Right lung (tissue), 10 donors: ENCODE measurements at places on chromosomes 2 and 18. TPM values are rescaled to one million over a fixed set of nuclear protein-coding genes. Genes with fewer than 3 reads are reported as not detected.

CFAP65 gene
- 4.5 TPM for polyA plus RNA-seq

NT5C1B gene
- polyA plus RNA-seq = 1.3 TPM

FTCDNL1 gene
- 0.18 TPM for polyA plus RNA-seq

POTEJ gene
- polyA plus RNA-seq = not detected

DNA sequence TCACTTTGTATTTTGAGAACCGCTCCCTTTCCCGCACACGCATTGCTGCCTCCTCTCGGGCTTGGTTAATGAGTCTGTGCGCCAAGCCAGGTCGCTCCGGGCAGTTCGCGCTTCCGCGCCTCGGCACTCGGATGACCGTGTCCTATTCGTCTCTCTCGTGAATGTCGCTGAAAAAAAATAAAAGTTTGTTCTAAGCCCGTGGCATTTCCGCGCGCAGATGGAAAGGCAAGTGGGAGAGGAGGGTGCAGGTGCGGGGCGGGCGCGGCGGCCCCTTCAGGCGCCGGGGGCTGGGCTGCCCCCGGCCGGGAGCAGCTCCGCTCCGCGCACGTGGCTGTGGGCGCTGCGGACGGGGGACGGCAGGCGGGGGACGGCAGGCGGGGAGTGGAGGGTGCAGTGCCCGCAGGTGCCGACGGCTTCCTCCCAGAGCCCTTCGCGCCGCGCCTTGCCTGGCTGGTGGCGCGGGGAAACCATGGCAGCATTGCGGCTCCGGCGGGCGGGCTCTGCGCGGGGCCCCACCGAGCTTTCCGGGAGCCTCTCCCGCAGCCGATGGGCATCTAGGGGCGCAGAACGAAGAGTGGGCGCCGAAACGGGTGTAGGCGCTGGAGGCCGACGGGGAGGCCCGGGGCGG is 159.6 kb upstream of the SIX2 start:
- no peak for DNase-seq

DNA sequence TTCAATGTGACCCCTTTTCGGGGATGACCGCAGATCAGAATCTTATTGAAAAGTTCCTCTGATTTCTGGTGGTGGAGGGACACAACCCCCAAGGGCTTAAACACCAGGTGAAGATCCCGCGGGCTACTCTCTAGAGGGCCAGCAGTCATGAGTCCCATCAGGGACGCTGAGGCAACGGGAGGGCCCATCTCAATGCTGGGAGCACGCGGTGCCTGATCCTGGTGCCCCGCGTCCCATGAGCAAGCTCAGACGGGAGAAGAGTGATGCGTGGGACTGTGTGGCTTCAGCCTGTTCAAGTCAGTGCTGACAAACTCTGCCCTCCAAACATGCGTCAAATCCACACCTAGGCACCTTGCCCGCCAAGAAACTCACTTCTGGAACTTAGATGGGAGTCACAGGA is 224.9 kb downstream of the TWIST2 start:
- no peak for DNase-seq

- no peak for DNase-seq
Measured at GRCh38 chr2:83464444-83464843, 994.6 kb downstream of the SUCLG1 start.

DNA sequence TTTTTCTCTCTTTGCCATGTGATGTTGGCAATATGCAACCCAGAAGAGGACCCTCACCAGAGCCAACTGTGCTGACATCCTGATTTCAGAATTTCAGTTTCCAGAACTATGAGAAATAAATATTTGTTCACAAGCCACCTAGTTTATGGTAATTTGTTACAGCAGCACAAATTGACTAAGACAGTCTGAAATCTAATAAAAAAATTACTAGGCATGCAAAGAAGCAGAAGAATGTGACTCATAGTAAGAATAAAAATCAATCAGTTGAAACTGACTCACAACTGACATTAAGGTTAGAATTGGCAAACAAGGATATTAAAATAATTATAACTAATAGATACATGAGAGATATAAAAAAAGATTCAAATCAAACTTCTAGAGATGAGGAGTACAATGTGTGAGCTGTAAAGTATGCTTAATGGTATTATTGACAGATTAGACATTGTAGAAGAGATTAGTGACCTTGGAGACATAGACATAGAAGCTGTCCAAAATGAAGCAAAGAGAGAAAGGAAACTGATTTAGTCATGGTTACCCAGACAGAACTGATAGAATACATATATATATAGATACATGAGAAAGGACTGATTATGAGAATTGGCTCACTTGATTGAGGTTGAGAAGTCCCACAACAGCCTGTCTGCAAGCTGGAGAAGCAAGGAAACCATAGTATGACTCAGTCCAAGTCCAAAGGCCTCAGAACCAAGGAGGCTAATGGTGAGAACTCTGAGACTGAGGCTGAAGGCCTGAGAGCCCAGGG is 27.8 kb upstream of the TTC39C start:
- no peak for DNase-seq

DNA sequence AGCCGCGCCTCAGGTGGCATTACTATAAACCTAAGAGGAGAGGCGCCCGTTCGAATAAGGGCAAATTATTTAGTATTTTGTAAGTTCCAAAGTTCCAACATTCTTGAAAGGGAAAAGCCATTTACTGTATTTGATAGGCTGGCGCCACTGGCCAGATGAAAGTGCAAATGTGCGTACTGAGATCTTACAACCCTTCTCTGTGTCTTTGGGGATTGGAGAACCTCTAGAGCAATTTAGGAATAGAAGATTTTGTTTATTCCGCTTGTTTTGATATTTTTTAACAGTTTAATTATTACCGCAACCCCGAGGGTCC is 467 bp upstream of the WDR35 start:
- DNase-seq = no peak

DNA sequence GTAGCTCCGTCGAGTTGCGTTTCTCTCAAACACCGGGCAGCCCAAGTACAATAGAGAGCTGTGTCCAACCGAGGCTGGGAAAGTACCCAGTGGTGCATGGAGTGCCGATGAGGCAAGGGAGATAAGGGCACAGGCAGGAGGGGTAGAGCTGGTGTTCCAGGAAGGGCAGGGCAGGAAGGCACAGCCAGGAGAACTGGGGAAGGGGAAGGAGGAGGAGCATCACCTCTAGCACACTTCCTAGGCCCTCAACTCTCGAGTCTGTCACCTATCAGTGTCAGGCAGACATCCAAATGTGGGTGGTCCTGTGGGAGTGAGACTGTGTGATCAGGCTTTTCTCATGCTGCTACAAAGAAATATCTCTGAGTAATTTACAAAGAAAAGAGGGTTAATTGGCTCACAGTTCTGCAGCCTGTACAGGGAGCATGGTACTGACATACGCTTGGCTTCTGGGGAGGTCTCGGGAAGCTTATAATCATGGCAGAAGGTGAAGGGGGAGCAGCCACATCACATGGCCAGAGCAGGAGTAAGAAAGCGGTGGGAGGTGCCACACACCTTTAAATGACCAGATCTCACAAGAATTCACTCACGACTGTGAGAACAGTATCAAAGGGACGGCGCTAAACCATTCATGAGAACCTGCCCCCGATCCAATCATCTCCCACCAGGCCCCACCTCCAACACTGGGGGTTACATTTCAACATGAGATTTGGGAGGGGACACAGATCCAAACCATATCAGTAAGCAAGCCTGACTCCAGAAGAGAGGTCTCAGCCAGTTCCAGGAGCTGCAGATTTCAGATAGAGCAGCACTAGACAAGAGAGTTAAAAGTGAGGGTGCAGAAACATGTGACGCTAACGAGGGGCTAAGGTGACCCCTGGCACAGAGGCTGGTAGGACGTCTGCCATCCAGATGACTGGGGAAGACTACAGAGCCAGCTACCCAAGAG is 75.7 kb downstream of the MBOAT2 start:
- DNase-seq = no peak

GRCh38 chr2:149617476-149617875 is 29.9 kb upstream of the MMADHC start:
- DNase-seq = no peak

- DNase-seq = no peak
Measured at GRCh38 chr2:72276876-72277275, 129.2 kb upstream of the CYP26B1 start.

DNA sequence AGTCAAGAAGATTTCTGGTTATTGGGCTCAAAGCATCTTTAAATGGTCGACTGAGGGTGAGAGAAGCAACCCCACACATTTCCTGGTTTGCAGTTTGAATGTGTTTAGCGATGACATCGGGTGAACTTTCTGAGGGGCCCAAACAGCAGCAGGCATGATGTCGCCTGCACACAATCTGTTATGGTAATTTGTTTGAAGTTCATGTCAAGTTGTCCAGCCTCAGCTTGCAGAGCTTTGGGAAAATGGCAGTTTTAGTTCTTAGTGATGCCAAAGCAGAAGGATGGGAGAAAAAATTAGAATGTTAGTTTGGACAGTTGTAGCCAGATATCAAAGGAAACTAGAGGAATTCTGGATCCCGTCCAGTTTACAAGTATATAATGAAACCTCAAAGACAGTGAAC is 284.6 kb downstream of the MBD5 start:
- DNase-seq = peak; percentile 46

- no peak for DNase-seq
Measured at GRCh38 chr2:102025016-102025501, 33.3 kb downstream of the IL1R2 start.

- DNase-seq = no peak
Measured at GRCh38 chr2:19895535-19895934, 6.2 kb downstream of the TTC32 start.

DNA sequence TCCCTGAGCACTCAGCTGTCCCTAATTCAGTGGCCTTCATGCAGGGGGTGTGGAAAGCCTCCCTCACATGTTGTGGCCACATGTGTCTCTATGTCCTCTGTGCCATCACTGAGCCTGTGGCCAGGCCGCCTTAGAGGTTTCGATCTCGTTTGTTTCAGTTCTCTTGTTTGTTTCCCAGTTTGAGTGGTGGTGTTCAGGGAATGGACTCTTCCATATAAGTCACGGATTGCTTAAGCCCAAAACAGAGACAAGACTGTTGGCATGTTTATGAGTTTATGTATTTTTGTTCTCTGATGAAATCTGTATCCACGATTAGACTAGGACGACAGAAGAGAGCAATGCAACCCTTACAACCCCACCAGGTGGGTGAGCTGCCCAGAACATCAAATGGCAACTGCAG is 134.5 kb downstream of the CCBE1 start:
- no peak for DNase-seq

DNA sequence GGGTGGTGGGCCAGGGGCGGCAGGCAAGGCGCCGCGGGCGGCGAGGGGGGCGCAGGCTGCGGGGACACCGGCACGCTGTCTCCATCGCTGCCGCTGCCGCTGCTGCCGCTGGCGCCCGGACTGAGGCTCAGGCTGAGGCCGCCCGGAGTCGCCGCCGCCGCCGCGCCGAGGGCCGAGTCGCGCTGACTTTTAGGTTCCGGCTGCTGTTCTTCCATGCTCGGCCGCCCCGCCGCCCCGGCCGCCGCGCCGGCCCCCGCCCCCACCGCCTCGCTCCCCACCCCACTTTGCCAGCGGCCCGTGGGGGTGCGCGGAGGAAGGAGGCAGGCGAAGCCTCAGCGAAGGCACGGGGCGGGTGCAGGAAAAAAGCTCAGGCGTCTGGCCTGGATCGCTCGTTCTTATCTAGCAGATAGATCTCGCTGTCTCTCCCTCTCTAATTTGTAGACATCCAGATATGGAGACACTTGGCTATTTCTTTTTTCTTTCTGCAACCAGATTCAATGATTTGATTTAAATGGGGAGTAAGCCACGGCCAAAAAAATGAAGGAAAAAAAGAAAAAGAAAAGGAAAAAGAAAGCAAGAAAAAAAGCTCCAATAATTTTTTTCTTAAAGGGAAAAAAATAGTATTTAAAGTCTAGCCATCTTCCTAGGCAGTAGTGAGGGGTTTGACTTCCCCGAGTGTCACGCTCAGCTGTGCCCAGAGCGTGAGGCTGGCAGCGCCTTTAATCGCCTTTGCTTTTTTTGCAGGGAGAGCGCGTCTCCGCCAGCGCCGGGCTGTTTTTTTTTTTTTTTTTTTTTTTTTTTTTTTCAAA is at the start of gene EN1:
TSS of gene EN1 (minus strand) at position 696 of the 809 bp plus-strand sequence. CDS start at position 215, 481 bp downstream.
- no peak for DNase-seq

- no peak for DNase-seq
Measured at GRCh38 chr2:85933753-85934594, 45.2 kb upstream of the ST3GAL5 start.

DNA sequence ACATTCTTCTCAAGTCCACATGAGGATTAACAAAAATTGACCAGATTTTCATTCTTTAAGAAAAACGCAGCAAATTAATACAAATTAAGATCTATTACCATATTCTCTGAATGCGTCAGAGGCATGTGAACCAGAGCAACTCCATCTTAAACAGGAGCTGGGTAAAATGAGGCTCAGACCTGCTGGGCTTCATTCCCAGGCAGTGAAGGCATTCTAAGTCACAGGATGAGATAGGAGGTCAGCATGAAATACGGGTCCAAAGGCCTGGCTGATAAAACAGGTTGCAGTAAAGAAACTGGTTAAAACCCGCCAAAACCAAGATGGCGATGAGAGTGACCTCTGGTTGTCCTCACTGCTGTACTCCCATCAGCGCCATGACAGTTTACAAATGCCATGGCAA is 217.6 kb downstream of the RDH14 start:
- no peak for DNase-seq

DNA sequence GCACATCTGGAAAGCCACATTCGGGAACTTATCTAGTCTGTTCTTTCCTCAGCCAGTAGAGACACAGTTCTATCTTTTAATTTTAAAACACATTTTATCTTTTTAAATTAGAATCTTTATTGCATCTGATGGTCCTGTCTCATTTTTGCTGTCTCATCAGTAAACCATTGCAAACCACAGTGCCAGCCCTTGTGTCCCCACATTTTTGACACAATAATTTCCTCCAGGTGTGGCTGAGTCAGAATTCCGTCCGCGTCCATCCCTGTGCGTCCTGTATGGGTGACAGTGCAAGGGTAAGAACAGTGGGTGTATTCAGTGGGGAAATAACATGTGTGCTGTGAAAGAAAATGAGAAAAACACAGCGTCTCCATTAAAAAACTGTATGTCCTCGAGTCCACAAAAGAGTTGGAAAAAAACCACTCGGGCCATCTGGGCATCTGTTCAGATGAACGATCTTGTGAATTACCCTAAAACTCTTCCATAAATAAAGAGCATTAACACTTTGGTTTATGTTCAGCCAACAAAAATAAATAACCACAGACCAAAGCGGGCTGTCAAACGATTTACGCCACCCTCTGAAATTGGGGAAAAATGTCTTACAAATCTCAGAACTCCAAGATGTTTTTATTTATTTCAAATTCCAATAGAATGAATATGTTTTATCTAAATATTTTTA is 137.3 kb downstream of the ZNF516 start:
- DNase-seq = no peak
